ENCODE measurements at places on chromosomes 12 and 14. TPM values are rescaled to one million over a fixed set of nuclear protein-coding genes. Genes with fewer than 3 reads are reported as not detected.

GRCh38 chr14:52377940-52378339, 63.8 kb downstream of the PTGER2 start:
- H3K4me1 ChIP-seq: no peaks in the 10 kb centered on the region
- no peaks in the 10 kb centered on the region for H3K36me3 ChIP-seq
- H3K27ac ChIP-seq: no peak overlapping the region
- no peak overlapping the region for H3K4me3 ChIP-seq

DNA sequence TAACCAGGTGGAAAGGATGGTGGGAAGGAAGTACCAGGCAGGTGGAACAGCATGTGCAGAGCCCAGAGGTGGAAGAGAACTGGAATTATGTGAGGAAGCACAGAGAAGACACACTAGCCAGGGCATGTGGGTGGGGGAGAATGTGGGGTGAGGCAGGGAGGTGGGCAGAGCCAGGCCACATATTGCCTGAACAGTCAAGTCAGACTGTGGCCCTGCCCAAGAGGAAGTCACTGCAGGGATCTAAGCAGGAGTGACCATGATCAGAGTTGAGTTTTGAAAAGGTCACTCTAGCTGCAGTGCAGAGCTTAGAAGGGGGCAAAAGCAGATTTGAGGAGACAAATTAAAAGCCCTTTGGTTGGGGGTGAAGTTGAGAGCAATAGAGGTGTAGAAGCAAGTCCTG, 114.0 kb upstream of the SLC38A2 start:
- no peak overlapping the region for H3K27ac ChIP-seq
- no peaks in the 10 kb centered on the region for H3K36me3 ChIP-seq
- H3K4me1 ChIP-seq: no peaks in the 10 kb centered on the region
- DNase-seq: no peak

Gene CLEC4E
- 15.3 TPM for total RNA-seq

GRCh38 chr14:65169351-65169750, 67.0 kb upstream of the MAX start:
- H3K4me3 ChIP-seq: no peak overlapping the region
- H3K4me1 ChIP-seq: peaks cover 6% of the 10 kb centered on the region
- H3K36me3 ChIP-seq: no peaks in the 10 kb centered on the region
- H3K27ac ChIP-seq: no peak overlapping the region
- peaks cover 7% of the 10 kb centered on the region for H3K27me3 ChIP-seq

Gene RDH5
- 4.4 TPM for total RNA-seq

Gene PUS7L
- 10.4 TPM for total RNA-seq

Gene SSPN
- total RNA-seq: 10.9 TPM

GRCh38 chr12:116933091-116933490, 22.3 kb downstream of the FBXW8 start:
- DNase-seq: peak; percentile 68
- H3K27ac ChIP-seq: no peak overlapping the region
- no peak overlapping the region for H3K4me3 ChIP-seq
- H3K36me3 ChIP-seq: peaks cover 15% of the 10 kb centered on the region
- H3K4me1 ChIP-seq: peaks cover 33% of the 10 kb centered on the region
